ENCODE measurements at places on chromosomes 4 and X. TPM values are rescaled to one million over a fixed set of nuclear protein-coding genes. Genes with fewer than 3 reads are reported as not detected.

- H3K4me3 ChIP-seq: no peak overlapping the region
- DNase-seq: no peak
Measured at GRCh38 chr4:23105759-23106370, 413.1 kb downstream of the GBA3 start.

GRCh38 chrX:11792461-11793421, 34.7 kb downstream of the MSL3 start:
- no peaks in the 10 kb centered on the region for H3K4me1 ChIP-seq
- H3K27ac ChIP-seq: no peak overlapping the region
- H3K4me3 ChIP-seq: no peak overlapping the region
- no peaks in the 10 kb centered on the region for H3K27me3 ChIP-seq
- H3K36me3 ChIP-seq: no peaks in the 10 kb centered on the region

Gene CCSER1
- 4.4 TPM for total RNA-seq

Gene PABPC4L
- total RNA-seq: 0.33 TPM

All from upper lobe of left lung (tissue), 6 donors.